MCF 10A (cell line): ENCODE measurements at places on chromosomes 7 and 10.
A peak's percentile ranks its signal among the peaks of the same experiment; 100 is the strongest.

DNA sequence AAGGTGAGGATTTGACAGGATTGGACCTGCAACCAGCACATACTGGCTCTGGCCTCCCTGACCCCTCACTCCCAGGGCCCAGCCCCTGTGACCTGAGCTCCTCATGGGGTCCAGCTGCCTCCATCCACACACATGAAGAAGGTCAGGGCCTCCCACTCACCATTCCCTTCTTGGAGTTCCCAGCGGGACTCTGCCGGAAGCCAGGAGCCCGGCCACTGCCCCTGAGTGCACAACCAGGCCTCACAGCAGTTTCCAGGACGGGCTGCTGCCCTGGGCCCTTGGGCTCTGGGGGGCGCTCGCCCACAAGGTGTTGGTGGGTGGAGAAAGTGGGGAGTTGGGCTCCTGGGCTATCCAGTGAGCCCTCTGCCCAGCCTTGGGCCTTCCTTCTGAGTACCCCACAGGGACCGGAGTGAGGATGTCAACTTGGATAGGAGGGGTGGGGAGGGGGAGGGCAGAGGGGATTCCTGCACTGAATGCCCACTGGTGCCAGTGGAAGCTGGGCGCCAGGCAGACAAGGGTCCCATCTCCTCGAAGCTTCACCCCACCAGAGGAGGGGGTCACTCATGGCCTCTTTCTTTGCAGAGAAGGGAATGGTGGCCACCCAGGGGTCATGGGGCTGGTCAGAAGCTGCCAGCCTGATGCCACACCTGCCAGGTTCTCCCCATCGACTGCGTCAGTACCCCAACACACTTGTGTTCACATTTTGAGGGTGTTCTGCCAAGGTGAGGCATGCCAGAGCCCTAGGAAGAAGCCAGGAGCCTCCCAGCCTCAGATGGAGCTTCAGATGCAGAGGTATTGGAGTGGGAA, 115.3 kb downstream of the PTPN20 start:
- DNase-seq: no peak

GRCh38 chr7:51518646-51519045, 202.0 kb upstream of the COBL start:
- DNase-seq: no peak

DNA sequence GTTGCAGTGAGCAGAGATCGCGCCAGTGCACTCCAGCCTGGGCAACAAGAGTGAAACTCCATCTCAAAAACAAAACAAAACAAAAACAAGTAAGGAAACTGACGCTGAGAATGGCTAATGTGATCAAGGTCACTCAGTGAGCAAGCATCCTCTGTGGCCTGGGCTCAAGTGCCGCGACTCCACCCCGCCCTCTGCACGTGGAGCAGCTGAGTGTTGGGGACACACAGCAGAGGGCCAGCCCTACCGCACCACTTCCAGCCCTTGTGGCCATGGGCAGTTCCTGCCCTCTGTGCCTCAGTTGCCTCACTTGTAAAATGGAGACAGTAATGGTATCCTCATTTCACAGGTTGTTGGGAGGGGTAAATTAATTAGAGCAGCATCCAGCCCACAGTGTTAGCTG, 21.0 kb upstream of the OPALIN start:
- DNase-seq: no peak

DNA sequence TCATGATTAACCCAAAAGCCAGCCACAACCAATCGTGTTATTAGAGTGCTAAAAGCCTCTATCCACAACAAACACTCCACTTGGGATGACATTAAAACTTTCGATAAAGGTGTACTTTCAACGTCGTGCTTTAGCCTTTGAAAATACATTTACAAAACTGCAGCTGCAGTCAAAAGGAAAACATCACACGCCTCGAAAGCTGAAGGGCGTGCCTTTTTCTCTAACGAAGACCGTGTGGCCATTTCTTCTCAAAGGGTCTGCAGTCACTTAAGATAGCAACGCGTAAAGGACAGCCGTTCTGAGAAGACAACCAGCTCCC, 1.1 kb downstream of the ARHGAP12 start:
- DNase-seq: no peak

DNA sequence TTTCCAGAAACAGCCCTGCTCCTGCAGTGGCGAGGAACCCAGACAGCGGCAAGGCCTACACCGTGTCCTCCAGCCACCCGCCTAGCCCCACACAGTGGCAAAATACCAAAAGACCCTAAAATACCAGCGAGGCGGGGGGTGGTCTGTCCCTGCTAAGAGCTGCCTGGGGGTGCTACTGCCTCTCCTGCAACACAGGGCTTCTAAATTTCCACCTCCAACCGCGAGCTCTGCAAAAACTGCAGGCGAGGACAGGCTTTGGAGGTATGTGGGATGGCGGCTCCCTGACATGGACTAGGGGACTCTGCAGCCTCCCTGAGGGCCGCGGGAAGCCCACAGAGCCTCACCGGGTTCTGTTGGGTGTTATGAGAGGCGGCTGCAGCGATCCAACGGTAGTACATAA, 122.3 kb downstream of the WDR37 start:
- no peak for DNase-seq

GRCh38 chr10:62618054-62618453, 186.5 kb upstream of the ADO start:
- DNase-seq: no peak

- DNase-seq: no peak
Measured at GRCh38 chr7:95867309-95867708, 95.0 kb downstream of the DYNC1I1 start.

- no peak for DNase-seq
Measured at GRCh38 chr10:75108684-75109458, 2.6 kb upstream of the SAMD8 start.

- no peak for DNase-seq
Measured at GRCh38 chr10:71631007-71631861, 88.3 kb downstream of the C10orf105 start.

GRCh38 chr10:2119316-2119715, 382.0 kb upstream of the ADARB2 start:
- peak; percentile 94 for DNase-seq

GRCh38 chr10:125316436-125316835, 156.1 kb upstream of the CTBP2 start:
- DNase-seq: no peak

- DNase-seq: no peak
Measured at GRCh38 chr10:87757685-87758084, 60.3 kb downstream of the ATAD1 start.

DNA sequence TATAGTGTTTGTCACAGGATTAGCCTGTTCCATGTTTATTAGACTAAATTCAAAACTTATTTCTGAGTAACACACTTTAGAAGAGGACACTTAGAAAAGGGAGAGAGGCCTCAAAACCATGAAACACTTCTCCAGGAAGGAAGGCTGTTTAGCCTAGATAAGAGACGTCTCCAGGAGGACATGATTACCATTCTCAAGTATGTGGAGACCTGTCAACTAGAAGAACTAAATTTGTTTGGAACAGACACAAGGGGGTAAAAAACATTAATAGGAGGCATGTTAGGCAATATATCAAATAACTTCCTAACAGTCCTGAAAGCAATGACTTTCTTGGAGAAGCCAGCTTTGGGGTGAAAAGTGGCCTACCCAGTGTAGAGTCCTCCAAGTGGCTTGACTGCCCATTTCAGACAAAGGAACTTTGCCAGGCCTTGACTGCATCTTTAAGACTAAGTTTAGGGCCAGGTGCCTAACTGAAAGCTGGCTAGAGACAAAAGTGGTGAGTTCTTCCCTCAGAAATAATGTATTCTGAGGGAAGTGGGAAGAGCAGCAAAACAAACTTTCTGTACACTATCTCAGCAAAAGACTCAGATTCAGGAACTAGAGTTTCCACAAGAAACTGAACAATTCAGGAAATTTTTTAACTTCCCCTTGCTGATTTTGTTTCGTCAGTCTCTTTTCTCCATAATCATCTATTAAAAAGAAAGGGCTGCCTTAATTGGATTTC, 11.8 kb downstream of the NCOA4 start:
- no peak for DNase-seq

GRCh38 chr7:45873355-45873754, 473 bp upstream of the CCDC201 start:
- no peak for DNase-seq

GRCh38 chr7:43124388-43124787, 11.9 kb downstream of the HECW1 start:
- no peak for DNase-seq

- peak; percentile 89 for DNase-seq
Measured at GRCh38 chr10:13984647-13985155, 346.0 kb downstream of the FRMD4A start.

- no peak for DNase-seq
Measured at GRCh38 chr10:547591-548081, 141.8 kb downstream of the DIP2C start.

DNA sequence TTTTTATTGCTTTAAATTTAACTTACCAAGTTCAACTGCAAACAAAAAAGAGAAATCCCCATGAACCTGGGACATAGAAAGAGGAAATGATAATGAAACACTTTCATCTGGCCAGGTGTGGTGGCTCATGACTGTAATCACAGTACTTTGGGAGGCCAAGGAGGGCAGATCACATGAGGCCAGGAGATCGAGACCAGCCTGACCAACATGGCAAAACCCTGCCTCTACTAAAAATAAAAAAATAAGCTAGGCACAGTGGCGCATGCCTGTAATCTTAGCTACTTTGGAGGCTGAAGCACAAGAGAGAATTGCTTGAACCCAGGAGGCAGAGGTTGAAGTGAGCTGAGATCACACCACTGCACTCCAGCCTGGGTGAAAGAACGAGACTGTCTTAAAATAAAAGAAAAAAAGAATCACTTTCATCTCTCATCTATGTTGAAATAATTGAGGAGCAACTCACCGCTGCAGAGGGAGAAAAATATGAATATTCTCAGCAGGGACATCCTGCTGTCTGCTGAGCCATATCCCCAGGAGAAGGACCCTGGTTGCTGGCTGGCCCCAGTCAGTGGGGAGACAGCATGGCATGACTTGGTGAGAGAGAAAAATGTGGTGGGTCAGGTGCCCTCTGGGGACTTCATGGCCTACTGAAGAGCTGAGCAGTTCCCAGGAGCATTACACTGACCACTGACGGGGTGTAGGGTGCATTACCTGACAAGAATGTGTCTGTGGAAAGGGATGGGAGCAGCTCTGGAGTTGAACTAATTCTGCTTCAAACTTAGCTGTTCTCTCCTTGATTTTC, 22.8 kb upstream of the TARP start:
- no peak for DNase-seq

DNA sequence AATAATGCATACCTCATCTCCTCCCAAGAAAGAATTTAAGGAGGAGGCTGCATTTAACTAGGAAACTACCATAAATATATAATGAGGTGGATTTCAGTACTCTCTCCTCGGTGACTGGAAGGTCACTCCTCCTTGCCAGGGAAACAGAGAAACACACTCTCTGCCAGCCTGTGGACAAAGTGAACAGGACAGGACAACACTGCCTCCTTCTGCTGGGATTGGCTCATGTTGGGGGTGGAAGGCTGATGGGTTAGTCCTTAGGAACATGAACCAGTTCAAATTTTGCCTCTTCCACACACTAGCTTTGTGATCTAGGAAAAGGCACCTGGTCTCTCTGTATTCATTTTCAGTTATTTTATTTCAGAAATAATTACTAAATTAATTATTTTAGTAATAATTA, 50.6 kb upstream of the STEAP4 start:
- peak; percentile 53 for DNase-seq

DNA sequence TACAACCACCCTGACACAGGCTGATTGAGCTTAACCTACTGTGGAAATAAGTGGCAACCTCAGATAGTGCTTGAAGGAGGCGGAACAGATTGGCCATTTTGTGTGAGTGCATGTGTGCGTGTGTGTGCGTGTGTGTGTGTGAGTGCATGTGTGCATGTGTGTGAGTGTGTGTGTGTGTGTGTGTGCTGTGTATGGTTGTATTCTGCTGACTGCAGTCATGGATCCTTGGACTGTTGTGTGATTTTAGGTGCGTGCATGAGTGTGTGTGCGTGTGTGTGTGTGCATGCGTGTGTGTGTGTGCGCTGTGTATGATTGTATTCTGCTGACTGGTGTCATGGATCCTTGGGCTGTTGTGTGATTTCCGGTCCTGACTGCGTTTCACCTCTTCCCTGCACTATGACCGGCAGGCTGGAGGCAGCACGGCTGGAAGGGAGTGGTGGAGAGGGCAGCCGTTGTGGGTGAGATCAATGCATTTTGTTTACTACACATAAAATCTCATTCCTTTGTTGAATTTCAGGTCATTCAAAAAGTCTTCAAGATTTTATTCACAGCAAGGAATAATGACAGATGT, 6.3 kb downstream of the IQCE start:
- no peak for DNase-seq

GRCh38 chr7:55436457-55436856, 71.3 kb downstream of the LANCL2 start:
- no peak for DNase-seq

- DNase-seq: no peak
Measured at GRCh38 chr7:149562602-149563001, 65.0 kb upstream of the ZNF746 start.

DNA sequence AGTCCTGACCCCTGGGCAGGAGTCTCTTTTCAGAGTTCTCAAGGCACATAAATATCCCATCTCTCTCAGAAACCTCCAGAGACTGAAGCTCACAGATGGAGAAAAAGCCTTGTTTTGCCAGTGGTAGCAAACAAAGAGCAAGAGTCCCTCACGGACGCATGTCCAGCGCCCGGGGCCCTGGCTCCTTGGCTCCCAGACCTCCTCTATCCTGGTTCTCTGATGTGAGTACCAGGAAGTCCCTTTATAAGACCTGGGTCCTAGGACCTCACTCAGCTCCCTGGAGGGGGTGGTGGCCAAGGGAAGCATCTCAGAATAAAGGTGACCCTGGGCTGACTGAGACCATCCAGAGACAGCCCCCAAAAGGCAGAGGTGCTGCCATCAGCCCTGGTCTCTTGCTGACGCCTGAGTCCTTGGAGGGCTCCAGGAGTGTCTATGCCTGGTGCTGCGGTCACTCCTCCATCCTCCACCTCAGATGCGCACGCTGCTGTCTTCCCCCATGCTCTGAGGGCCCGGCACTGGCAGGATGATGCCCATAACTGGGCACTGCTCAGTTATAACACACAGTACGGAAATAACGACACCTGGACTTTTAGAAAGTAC, 221.5 kb downstream of the TNS3 start:
- no peak for DNase-seq

- peak; percentile 54 for DNase-seq
Measured at GRCh38 chr10:88986549-88987242, 3.9 kb upstream of the FAS start.

DNA sequence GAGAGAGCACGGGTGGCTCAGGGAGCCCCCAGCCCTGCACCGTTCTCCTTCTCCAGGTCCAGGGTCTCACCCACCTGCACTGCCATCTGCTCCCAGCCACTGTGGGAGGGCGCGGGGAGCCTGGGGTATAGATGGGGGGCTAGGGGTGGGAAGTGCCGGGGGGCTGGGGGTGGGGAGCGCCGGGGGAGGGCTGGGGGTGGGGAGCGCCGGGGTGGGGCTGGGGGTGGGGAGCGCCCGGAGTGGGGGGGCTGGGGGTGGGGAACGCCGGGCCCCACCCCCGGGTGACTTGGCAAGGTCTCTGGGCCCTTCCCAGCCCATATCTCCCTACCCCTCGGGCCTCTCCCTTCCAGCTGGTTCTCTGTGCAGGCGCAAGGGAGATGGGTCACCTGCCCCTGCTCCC, at the start of gene GRIFIN:
Gene GRIFIN (minus strand): TSS at position 101 of the 400 bp plus-strand sequence. CDS start 15 bp downstream, at position 86.
- DNase-seq: no peak

DNA sequence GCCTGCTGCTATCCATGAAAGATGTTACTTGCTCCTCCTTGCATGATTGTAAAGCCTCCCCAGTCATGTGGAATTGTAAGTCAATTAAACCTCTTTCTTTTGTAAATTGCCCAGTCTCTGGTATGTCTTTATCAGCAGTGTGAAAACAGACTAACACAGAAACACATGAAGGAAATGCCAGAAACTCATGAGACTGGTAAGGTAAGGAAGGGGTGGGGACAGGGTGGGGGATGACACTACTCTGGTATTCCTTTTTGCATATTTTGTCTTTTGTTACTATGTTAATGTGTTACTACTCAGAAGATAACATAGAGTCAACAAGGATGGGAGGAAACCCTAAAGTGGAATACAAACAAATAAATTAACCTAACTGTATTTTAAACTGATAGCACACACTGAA, 69.8 kb upstream of the DRGX start:
- no peak for DNase-seq
